Activated CD8-positive, alpha-beta T cell treated with anti-CD3 and anti-CD28 coated beads, Interleukin-2, amount 10 ng/mL, durations not matched to agents 7 days and 5 days (primary cell): ENCODE measurements at places on chromosomes 2 and 18. TPM values are rescaled to one million over a fixed set of nuclear protein-coding genes. Genes with fewer than 3 reads are reported as not detected.

DNA sequence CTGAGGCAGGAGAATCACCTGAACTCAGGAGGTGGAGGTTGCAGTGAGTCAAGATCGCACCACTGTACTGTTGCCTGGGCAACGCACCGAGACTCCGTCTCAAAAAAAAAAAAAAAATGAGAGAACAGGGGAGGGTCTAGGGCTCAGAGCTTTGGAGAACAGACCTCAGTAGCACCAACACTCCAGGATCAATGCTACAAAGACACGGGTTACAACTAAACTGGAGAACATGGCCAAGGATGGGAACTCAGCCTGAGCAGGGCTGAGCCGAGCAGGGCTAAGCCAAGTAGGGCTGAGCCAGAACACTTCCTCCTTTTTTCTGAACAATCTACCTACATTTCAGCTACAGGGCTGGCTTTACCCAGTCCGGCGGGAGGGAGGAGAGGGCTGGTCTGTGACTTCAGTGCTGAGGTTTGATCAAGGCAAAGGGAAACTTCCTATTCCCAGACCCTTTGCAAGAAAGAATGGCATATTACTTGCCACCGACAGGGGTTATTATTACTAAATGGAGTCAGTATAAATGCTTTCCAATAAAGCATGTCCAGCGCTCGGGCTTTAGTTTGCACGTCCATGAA, 2.9 kb upstream of the CASP8 start:
- H3K27ac ChIP-seq: peak overlapping the region; percentile 94
- DNase-seq: peak; percentile 66
- peaks cover 76% of the 10 kb centered on the region for H3K4me1 ChIP-seq
- H3K4me3 ChIP-seq: peak overlapping the region; percentile 81
- peaks cover 39% of the 10 kb centered on the region for H3K36me3 ChIP-seq

The PDE1A gene
- not detected for total RNA-seq

The ALPP gene
- not detected for total RNA-seq

- no peak overlapping the region for H3K27ac ChIP-seq
- H3K36me3 ChIP-seq: no peaks in the 10 kb centered on the region
- DNase-seq: no peak
- no peak overlapping the region for H3K4me3 ChIP-seq
- no peaks in the 10 kb centered on the region for H3K4me1 ChIP-seq
- peaks cover 2% of the 10 kb centered on the region for H3K27me3 ChIP-seq
Measured at GRCh38 chr2:120776649-120777048, 41.0 kb downstream of the GLI2 start.

The ATOH8 gene
- 0.13 TPM for total RNA-seq

The HOXD8 gene
- not detected for total RNA-seq

The RABL2A gene
- 12.5 TPM for total RNA-seq

DNA sequence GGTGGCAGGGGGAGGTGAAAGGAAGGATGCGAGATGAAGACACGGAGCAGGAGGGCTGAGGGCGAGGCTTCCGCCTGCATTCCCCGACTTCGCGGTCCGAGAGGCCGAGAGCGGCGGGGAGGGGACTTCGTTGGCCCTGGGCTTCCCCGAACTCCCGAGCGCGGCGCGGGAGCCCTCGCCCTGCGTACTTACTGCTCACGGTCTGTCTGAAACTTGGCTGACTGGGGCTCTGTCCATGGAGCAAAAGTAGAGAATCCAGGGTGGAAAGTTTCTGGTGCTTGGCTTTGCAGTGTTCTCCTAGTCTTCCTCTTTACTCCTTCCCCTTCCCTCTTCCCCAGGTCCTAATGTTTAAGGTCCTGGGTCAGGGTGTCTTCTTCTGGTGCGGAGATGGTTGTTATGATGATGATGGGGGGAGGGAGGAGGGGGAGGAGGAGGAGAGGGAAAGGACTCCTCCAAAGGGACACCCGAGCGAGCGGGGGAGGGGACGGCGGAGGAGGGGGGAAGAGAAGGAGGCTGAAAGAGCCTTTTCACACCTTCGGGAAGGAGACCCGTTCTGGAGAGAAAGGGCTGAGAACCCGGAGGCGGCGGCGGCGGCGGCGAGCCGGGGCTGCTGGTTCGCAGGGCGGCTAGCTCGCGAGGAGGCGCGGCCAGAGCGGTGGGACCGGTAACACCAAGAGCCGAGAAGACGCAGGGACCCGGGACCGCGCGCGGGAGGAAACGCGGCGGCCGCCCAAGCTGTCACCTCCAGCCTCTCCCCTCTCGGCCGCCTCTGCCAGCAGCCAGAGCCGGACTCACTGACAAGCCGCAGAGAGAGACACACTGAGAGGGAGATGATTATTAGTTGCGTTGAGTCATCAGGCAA, at the start of gene SATB2:
SATB2 (minus strand) TSS at position 793 of the 862 bp plus-strand sequence. CDS start 1,902 bp downstream, outside the sequence.
- peak within 1 kb of the TSS; percentile 63 for H3K4me3 ChIP-seq
- H3K4me1 ChIP-seq: peaks cover 20% of the 10 kb centered on the region
- no peak within 1 kb of the TSS for H3K27ac ChIP-seq
- H3K27me3 ChIP-seq: peaks cover 62% of the 10 kb centered on the region
- peaks cover 5% of the 10 kb centered on the region for H3K36me3 ChIP-seq
- DNase-seq: no peak

The TMEM198 gene
- 0.60 TPM for total RNA-seq

GRCh38 chr2:203949228-203949627, 12.7 kb downstream of the ICOS start:
- H3K27ac ChIP-seq: peak overlapping the region; percentile 80
- peaks cover 49% of the 10 kb centered on the region for H3K36me3 ChIP-seq
- peaks cover 83% of the 10 kb centered on the region for H3K4me1 ChIP-seq
- peak overlapping the region; percentile 5 for H3K4me3 ChIP-seq
- DNase-seq: peak; percentile 49
- H3K27me3 ChIP-seq: no peaks in the 10 kb centered on the region

DNA sequence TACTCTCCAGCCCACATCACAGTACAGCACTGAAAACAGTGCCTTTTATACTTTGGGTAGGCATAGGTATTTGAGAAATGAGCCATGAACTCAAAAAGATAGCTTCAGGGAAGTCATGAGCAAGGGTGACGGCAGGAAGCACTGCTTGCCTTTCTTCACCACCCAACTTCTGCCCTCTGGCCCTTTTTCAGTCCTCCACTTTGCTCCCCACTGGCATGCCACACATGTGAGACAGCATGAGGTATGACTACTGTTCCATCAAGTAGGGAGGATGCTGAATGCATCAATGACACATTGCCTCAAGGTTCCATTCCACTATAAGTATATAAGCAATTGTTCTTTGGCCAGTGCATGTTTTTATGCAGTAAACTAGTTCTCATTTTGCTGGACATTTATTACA, 373.0 kb downstream of the NRXN1 start:
- no peak overlapping the region for H3K27ac ChIP-seq
- H3K27me3 ChIP-seq: no peaks in the 10 kb centered on the region
- H3K36me3 ChIP-seq: no peaks in the 10 kb centered on the region
- no peak overlapping the region for H3K4me3 ChIP-seq
- H3K4me1 ChIP-seq: no peaks in the 10 kb centered on the region

- H3K4me1 ChIP-seq: no peaks in the 10 kb centered on the region
- peaks cover 14% of the 10 kb centered on the region for H3K27me3 ChIP-seq
- no peak overlapping the region for H3K4me3 ChIP-seq
- H3K27ac ChIP-seq: no peak overlapping the region
- no peaks in the 10 kb centered on the region for H3K36me3 ChIP-seq
- DNase-seq: no peak
Measured at GRCh38 chr18:8561123-8561910, 47.9 kb upstream of the RAB12 start.

GRCh38 chr2:178482437-178482836, 2.2 kb downstream of the PLEKHA3 start:
- H3K27me3 ChIP-seq: no peaks in the 10 kb centered on the region
- peaks cover 25% of the 10 kb centered on the region for H3K36me3 ChIP-seq
- DNase-seq: no peak
- no peak overlapping the region for H3K27ac ChIP-seq
- peaks cover 36% of the 10 kb centered on the region for H3K4me1 ChIP-seq
- peak overlapping the region; percentile 98 for H3K4me3 ChIP-seq
